GM10248 (cell line): ENCODE measurements at places on chromosomes 4 and X.

- DNase-seq, result no peak
Measured at GRCh38 chrX:154012336-154012991, 7.2 kb downstream of the IRAK1 start.

DNA sequence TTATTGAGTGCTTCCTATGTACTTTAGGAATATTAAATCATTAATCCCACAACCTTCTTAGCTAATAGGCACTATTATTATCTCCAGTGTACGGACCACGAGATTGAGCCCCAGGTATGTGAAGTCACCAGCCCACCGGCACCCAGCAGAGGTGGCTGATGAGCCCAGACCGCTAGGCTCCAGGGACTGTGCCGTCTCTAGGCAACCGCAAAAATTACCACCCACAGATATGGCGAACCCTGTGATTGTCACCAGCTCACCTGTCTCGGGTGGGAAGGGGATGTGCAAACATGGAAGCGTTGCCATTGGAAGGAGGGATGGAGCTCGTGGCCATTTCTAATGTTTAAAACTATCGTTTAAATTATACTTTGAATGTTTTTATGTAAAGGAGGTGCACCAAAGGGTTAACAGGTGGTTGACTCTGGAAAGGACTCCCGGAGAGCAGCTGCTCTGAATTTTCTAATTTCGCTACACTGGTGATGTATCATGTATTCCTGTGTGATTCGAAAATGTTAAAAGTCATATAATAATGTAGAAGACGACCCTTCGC is 21.0 kb upstream of the JAKMIP1 start:
- DNase-seq, result no peak

DNA sequence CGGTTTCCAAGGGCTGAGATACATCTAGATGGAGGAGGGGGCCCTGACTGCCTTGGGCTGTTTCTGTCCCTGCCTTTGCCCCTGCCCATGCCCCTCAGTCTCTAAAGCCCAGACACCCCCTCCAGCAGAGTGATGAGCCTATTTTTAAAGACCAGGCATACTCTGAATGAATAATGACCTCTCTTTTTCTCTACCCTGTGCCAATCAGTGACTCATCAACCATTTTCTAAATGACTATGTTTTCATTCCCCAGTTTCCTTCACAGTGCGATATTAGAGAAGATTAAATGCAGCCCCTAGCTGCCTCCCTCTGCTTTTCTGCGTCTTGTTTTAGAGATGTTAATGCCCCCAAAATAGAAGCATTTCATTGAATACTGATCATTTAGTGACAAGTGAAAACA is 15.5 kb upstream of the NHS start:
- no peak for DNase-seq

DNA sequence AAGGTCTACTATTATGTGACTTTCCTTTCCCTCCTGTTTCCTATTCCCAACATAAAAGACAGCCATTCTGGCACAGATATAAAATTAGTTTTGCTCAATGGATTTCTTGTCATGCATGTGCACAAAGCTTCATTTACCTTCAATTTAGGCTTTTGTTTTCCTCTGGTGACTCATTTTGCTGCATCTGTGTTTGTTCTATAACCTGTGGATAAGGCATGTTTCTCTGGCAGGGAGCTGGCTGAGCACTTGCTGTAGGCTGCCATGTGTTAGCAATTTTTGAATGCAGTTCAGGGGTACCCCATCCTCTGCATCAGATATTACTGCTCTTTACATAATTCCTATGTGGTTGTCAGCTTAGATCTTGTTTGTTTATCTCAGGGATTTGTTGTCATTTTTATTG is 202.8 kb upstream of the GRID2 start:
- no peak for DNase-seq
